Panc1 (cell line): ENCODE measurements at places on chromosomes 4 and X.

- DNase-seq = no peak
Observed at GRCh38 chr4:87151730-87152129, 68.7 kb downstream of the KLHL8 start.

GRCh38 chrX:38824176-38824575, 22.9 kb downstream of the MID1IP1 start:
- no peak for DNase-seq

GRCh38 chr4:14096396-14096965, 469.0 kb upstream of the BOD1L1 start:
- DNase-seq = no peak

DNA sequence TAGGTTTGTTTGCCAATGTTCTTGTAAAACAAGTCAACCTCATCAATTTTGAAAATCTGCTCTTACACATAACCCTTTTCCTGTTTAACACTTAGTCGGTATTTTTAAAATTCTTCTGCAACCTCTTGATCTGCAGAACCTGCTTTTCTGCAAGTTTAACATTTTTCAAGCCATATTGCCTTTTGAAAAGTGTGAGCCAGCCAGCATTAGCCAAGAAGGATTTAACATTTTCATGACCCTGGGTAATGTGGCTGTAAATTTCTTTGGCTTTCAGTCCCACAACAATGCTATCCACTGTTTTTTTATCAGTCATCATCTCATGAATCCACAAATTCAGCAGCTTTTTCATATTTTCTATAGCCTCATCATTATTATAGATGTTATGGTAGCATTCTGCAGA, 956.5 kb downstream of the FAT4 start:
- no peak for DNase-seq
